ENCODE measurements at places on chromosomes 4 and X. TPM values are rescaled to one million over a fixed set of nuclear protein-coding genes. Genes with fewer than 3 reads are reported as not detected.

Gene LRCH2
- not detected for total RNA-seq

Gene INTU
- total RNA-seq: 9.7 TPM

Gene F8A3
- total RNA-seq: 28.3 TPM

- no peak for DNase-seq
Measured at GRCh38 chr4:154014407-154015321, 225.8 kb upstream of the SFRP2 start.

DNA sequence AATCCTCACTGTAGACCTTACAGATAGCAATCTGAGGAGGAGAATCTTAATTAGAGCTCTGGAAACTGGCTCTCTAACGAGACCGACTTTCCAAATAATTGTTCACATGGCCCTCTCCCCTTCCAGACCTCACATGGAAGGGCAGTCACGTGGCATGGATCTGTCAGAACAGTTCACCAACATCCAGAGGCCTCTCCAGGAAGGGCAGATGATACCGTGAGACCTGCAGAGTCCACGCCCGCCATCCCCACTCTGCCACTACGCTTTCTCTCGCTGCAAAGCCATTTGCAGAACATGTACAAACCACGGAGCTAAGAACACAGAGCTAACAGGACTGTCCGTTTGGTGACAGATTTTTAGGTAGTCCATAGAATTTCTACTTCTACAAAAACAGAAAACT is 20.7 kb downstream of the FAT1 start:
- DNase-seq: no peak

- no peak for DNase-seq
Measured at GRCh38 chrX:152220606-152221005, 82.2 kb upstream of the MAGEA10 start.

GRCh38 chr4:98517218-98518021 is 141.0 kb downstream of the TSPAN5 start:
- no peak for DNase-seq

DNA sequence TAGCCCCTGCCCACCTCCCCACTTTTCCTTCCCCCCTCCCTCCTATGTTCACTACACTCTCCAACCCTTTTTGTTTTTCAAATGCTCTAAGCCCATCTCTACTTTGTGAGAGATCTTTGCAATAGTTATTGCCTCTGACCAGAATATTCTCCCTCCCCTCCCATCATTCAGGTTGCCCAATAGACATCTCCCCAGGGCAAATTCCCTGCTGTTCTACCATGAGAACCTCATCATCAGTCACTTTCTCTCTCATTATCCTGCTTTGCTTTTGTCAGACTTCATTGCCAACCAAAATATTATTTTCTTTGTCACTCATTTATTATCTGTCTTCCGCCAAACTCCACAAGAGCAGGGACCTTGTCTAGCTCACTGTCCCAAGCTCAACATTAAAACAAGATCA is 268.2 kb upstream of the PPARGC1A start:
- DNase-seq: no peak

DNA sequence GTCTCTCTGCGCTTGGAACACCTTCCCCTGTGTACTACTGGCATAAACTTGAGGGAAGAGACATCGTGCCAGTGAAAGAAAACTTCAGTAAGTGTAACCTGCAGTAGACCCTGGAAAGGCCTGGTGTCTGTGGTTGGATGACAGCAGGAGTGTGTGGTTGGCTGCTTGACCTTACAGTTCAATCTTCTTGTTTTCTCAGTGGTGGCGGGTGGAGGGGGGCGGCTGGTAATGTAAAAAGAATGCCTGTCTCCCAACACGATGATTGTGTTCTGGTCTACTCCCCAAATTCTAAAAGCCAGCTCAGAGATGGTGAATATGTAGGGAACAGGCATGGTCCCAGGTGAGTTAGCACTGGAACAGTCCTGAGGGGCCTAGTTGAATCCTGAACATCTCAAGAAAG is 18.6 kb downstream of the PSMD10 start:
- no peak for DNase-seq

- DNase-seq: no peak
Measured at GRCh38 chrX:146831994-146832393, 17.4 kb upstream of the CXorf51A start.

Measured in PC-9 (cell line).